ENCODE measurements at places on chromosomes 1 and 21. TPM values are rescaled to one million over a fixed set of nuclear protein-coding genes. Genes with fewer than 3 reads are reported as not detected.

DNA sequence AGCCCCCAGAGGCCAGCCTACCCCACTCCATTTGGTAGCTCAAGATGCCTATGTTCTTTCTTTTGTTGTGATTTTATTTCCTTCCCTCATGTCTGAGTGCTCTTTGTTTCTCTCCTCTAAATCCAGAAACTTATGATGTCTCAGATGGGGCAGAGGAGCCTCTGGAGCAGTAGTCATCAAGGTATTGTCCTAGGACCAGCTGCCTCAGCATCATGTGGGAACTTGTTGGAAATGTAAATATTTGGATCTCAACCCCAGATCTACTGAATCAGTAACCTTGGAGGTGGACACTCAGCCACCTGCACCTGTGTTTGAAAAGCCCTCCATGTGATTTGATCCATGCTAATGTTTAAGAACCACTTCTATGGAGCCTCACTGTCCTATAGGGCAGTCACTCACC, 593.1 kb upstream of the PLXNA2 start:
- no peak for DNase-seq

- DNase-seq: no peak
These were observed 96.7 kb downstream of the PDE4B start for GRCh38 chr1:65889441-65889840.

DNA sequence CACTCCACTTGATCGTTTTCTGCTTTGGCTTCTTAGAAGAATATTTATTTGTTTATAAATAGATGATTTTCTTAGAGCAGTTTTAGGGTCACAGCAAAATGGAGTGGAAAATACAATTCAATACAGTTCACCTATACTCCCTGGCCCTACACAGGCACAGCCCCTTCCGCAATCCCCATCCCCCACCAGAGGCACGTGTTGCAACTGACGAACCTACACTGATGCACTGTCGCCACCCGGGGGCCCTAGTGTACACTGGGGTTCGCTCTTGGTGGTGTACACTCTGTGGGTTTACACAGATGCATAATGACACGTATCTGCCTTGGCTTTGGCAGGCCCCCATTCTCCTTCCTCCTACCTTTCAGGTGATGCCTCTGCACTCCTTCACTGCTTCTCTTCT, 8.0 kb downstream of the ECHDC2 start:
- DNase-seq: no peak

- no peak for DNase-seq
These were observed 131.3 kb upstream of the C1orf21 start for GRCh38 chr1:184255560-184255959.

The TRIM45 gene
- total RNA-seq: 0.88 TPM

Measured in CD4-positive, alpha-beta T cell (primary cell).